ENCODE measurements at places on chromosomes 7 and 10.

DNA sequence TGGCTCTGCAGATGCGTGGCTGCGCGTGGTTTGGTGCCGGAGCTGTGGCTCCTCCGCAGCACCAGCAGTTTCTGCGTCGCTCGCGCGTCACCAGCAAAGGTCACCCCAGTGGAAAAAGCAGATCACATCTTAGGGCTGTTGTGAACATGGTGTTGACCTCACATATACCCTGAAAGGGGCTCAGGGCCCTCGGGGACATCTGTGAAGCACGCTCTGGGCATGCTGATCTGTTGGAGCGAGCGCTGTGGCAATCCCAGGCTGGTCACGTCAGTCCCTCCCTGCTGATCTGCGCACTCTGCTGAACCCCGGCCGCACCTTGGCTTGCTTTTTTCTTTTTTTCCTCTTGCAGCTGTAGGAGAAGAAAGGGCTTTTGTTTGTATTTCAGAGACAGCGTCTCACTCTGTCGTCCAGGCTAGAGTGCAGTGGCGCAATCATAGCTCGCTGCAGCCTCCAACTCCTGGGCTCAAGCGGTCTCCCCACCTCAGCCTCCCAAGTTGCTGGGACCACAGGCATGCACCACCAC is 33.3 kb upstream of the AP5Z1 start:
- no peak for DNase-seq

DNA sequence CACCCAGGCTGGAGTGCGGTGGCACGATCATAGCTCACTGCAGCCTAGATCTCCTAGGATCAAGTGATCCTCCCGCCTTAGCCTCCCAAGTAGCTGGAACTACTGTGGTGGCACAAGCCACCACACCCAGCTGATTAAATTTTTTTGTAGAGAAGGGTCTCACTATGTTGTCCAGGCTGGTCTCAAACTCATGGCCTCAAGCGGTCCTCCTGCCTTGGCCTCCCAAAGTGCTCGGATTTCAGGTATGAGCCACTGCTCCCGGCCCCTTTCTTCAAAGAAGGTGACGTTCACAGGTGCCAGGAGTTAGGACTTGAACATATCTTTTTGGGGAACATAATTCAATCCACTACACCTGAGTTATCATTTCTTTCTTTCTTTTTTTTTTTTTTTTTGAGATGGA is 2.9 kb upstream of the TTYH3 start:
- DNase-seq, result no peak

- DNase-seq, result no peak
These were observed 304.0 kb upstream of the ETV1 start for GRCh38 chr7:14293434-14293833.

- no peak for DNase-seq
These were observed 120.7 kb downstream of the SRPK2 start for GRCh38 chr7:105268056-105268455.

GRCh38 chr10:44564790-44565189 is 179.9 kb upstream of the CXCL12 start:
- DNase-seq, result no peak

GRCh38 chr7:4460597-4460996 is 221.5 kb upstream of the FOXK1 start:
- DNase-seq, result no peak

- DNase-seq, result no peak
These were observed 17.1 kb downstream of the BRAT1 start for GRCh38 chr7:2537981-2538851.

- no peak for DNase-seq
These were observed 1262.0 kb downstream of the TYW1 start for GRCh38 chr7:68258609-68259008.
